SW 1271 (cell line): ENCODE measurements at places on chromosomes 7 and 10.

- DNase-seq = no peak
Observed at GRCh38 chr10:60816628-60817397, 38.5 kb downstream of the CDK1 start.

GRCh38 chr10:21315645-21316220 lies 209.7 kb downstream of the SKIDA1 start:
- peak; percentile 63 for DNase-seq

GRCh38 chr7:17146621-17147020 lies 151.8 kb upstream of the AHR start:
- no peak for DNase-seq

DNA sequence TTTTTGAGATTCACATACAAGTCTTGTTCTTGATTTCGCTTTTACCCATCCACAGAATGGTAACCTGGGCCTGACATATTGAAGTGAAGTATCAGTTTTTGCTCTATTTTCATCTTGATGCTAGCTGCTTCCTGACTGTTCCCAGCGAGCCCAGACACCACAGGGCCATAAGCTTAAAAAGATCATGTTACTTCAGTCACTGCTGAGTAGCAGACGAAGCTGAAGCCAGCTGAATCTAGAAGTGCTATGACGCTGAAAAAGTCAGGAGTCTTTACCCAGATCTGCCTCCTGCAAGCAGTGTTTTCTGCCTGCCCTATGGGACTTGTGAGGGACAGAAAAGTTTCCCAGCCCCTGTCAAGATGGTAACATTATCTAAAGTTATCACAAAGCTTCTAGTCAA lies 2.7 kb upstream of the PRXL2A start:
- no peak for DNase-seq

GRCh38 chr7:89914711-89915110 lies 239.6 kb upstream of the STEAP1 start:
- no peak for DNase-seq
